ENCODE measurements at places on chromosomes 2 and 18. TPM values are rescaled to one million over a fixed set of nuclear protein-coding genes. Genes with fewer than 3 reads are reported as not detected.

DNA sequence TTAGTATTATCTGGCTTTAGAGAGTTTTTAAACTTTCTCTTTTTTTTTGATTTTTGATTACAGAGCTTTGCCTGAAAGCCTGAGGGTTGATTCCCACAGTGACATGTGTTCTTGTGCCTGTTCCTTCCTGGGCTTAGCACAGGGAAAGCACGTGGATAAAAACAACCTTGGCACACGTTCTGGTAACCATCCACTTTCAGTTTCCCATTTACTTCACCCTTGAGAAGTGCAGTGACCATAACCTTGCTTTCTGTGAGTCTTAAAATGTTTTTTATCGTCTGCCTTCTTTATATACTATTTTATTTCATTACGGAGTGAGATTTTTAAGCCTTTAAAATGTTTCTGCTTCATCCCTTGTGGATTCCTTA lies 11.5 kb downstream of the CD226 start:
- H3K4me1 ChIP-seq = no peaks in the 10 kb centered on the region
- no peaks in the 10 kb centered on the region for H3K36me3 ChIP-seq
- DNase-seq = no peak
- no peak overlapping the region for H3K4me3 ChIP-seq
- no peak overlapping the region for H3K27ac ChIP-seq

- H3K36me3 ChIP-seq = no peaks in the 10 kb centered on the region
- H3K27ac ChIP-seq = no peak overlapping the region
- H3K4me1 ChIP-seq = no peaks in the 10 kb centered on the region
- no peak for DNase-seq
Observed at GRCh38 chr2:129165006-129165405, 814.5 kb upstream of the RAB6C start.

DNA sequence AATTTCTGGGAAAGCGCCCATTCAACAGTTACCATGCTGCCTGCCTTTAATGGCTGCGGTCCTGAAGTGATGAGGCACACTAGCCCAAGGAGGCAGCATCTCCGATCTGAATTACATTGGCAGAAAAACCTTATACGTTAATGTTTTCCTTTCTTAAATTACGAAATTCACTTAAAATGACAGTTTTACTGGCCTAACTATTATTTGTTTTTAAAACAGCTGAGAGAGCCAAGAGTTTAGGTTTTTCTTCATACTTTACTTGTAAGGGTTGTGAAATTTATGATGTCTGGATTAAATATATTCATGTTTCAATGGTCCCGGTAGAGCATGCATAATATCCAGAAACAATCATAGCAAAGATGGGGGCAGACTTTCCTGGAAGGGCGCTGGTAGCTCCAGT lies 115.2 kb upstream of the REV1 start:
- DNase-seq = no peak
- no peak overlapping the region for H3K27ac ChIP-seq
- no peaks in the 10 kb centered on the region for H3K4me1 ChIP-seq

- peak; percentile 1 for DNase-seq
- H3K4me3 ChIP-seq = no peak overlapping the region
- H3K4me1 ChIP-seq = no peaks in the 10 kb centered on the region
- H3K27me3 ChIP-seq = no peaks in the 10 kb centered on the region
- H3K36me3 ChIP-seq = no peaks in the 10 kb centered on the region
Observed at GRCh38 chr2:425243-425642, 137.4 kb upstream of the ALKAL2 start.

DNA sequence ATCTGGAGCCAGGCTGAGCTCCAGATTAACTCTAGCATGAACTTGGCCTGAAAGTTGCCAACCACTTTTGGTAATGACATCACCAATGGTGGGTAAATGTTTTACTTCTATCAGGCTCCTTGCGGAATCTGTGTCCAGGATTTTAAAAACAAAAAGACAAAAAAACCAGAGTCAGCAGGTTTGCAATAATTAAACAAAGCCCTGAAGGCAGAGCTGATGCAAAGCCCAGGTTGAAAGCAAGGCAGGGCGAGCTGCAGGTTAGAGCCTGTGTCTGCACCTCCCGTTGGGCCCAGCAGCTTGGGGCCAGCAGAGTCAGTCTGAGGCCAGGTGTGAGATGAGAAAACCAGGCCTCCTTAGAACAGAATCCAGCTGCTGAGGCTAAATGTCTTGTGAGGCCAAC lies 29.1 kb upstream of the ALK start:
- H3K4me1 ChIP-seq = no peaks in the 10 kb centered on the region
- no peaks in the 10 kb centered on the region for H3K27me3 ChIP-seq
- H3K4me3 ChIP-seq = no peak overlapping the region
- H3K36me3 ChIP-seq = no peaks in the 10 kb centered on the region

- no peak overlapping the region for H3K27ac ChIP-seq
- H3K4me1 ChIP-seq = no peaks in the 10 kb centered on the region
- no peaks in the 10 kb centered on the region for H3K27me3 ChIP-seq
- no peaks in the 10 kb centered on the region for H3K36me3 ChIP-seq
Observed at GRCh38 chr2:130831356-130831755, 5.4 kb upstream of the ARHGEF4 start.

- H3K4me1 ChIP-seq = no peaks in the 10 kb centered on the region
- H3K4me3 ChIP-seq = no peak overlapping the region
- no peaks in the 10 kb centered on the region for H3K36me3 ChIP-seq
Observed at GRCh38 chr2:4214444-4215205, 511.2 kb downstream of the DCDC2C start.

- no peaks in the 10 kb centered on the region for H3K36me3 ChIP-seq
- H3K4me1 ChIP-seq = no peaks in the 10 kb centered on the region
- no peak overlapping the region for H3K27ac ChIP-seq
- peak; percentile 19 for DNase-seq
Observed at GRCh38 chr2:241777686-241778627, 1.3 kb downstream of the GAL3ST2 start.

GRCh38 chr2:18123211-18123570 lies 244.7 kb downstream of the KCNS3 start:
- H3K27ac ChIP-seq = no peak overlapping the region
- no peaks in the 10 kb centered on the region for H3K4me1 ChIP-seq
- H3K36me3 ChIP-seq = no peaks in the 10 kb centered on the region
- H3K4me3 ChIP-seq = no peak overlapping the region
- DNase-seq = no peak
- H3K27me3 ChIP-seq = no peaks in the 10 kb centered on the region

DNA sequence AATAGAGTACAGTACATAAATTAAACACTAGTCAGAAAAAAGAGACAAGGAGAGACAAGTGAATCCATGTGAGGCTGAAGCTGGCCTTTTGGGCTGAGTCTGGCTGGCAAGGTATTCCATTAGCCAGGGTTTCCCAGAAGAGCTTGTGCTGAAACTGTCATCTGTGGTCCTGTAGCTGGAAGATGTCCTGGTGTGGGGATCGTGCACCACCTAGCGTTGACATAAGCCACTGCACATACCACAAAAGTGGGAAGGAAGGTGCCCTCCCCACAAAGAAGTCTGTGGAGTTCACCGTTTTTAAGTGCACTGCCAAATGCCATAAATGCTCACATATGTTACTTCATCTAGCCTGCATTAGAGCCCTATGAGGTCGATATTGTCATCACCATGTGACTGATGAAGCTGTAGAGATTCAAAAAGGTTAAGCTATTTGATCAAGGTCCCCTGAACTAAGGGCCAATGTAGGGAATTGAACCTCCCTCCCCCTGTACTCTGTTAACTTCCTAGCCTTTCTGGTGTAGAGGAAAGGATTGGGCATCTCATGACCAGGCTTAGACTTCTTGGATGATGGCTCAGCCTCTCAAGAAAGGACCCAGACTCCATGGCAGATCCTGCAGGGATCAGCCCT lies 31.9 kb upstream of the GALNT14 start:
- no peaks in the 10 kb centered on the region for H3K27me3 ChIP-seq
- H3K36me3 ChIP-seq = no peaks in the 10 kb centered on the region
- H3K4me1 ChIP-seq = no peaks in the 10 kb centered on the region

DNA sequence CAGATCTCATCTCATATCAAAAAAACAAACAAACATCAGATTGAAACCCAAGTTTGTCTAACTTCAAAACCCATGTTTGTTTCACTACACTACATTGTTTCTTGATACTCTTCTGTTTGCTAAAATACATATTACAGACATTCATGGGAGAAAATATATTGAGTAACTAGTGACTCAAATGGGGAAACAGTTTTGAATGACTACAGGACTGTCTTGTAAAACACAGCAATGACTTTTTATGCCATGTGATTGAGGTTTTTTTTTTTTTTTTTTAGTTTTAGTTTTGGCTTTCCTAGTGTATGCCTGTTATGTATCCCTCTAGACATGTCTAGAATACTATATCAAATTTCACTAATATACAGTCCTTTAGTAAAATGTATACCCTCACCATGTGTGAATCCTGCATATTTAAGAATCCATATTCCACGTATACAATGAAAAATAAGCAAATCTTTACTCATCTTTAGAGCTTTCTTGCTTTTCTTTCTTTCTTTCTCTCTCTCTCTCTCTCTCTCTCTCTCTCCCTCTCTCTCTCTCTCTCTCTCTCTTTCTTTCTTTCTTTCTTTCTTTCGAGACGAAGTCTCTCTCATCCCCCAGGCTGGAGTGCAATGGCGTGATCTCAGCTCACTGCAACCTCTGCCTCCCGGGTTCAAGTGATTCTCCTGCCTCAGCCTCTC lies 46.6 kb upstream of the SERTAD2 start:
- DNase-seq = no peak
- no peak overlapping the region for H3K4me3 ChIP-seq
- no peak overlapping the region for H3K27ac ChIP-seq
- H3K27me3 ChIP-seq = no peaks in the 10 kb centered on the region

DNA sequence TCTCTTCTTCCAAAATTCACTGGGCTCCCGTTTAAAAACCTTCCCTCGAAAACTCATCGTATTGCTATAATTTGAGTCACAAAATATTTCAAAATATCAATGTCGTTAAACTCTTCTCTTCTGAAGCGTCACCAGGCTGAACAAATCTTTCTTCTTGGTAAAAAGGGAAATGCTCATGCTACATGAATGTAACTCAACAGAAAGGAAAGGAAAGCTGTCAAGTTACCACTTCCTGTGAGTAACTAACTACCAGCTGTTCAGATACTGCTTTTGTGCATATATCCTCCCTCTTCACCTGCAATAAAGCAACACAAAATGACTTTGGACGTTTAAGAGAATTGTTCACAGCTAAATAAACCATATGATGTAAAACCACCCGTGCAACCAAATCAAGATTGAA lies 95.4 kb downstream of the DOCK10 start:
- no peaks in the 10 kb centered on the region for H3K4me1 ChIP-seq
- no peak overlapping the region for H3K27ac ChIP-seq
- H3K4me3 ChIP-seq = peak overlapping the region; percentile 10
- no peaks in the 10 kb centered on the region for H3K36me3 ChIP-seq
- DNase-seq = no peak

- DNase-seq = no peak
- no peaks in the 10 kb centered on the region for H3K4me1 ChIP-seq
- no peaks in the 10 kb centered on the region for H3K27me3 ChIP-seq
- H3K27ac ChIP-seq = no peak overlapping the region
- H3K36me3 ChIP-seq = no peaks in the 10 kb centered on the region
Observed at GRCh38 chr2:120433816-120434290, 87.9 kb downstream of the INHBB start.

- no peak overlapping the region for H3K4me3 ChIP-seq
- DNase-seq = no peak
- peak overlapping the region; percentile 88 for H3K27ac ChIP-seq
- H3K27me3 ChIP-seq = no peaks in the 10 kb centered on the region
Observed at GRCh38 chr2:217838409-217838831, 164.4 kb downstream of the TNS1 start.

- peaks cover 10% of the 10 kb centered on the region for H3K4me1 ChIP-seq
- no peaks in the 10 kb centered on the region for H3K36me3 ChIP-seq
- no peaks in the 10 kb centered on the region for H3K27me3 ChIP-seq
- peak overlapping the region; percentile 97 for H3K27ac ChIP-seq
- peak overlapping the region; percentile 93 for H3K4me3 ChIP-seq
- no peak for DNase-seq
Observed at GRCh38 chr2:55232863-55233657, 572 bp downstream of the RPS27A start.

GRCh38 chr2:33946193-33946592 lies 347.1 kb upstream of the FAM98A start:
- H3K27ac ChIP-seq = no peak overlapping the region
- H3K4me1 ChIP-seq = no peaks in the 10 kb centered on the region
- H3K36me3 ChIP-seq = no peaks in the 10 kb centered on the region
- no peak for DNase-seq

DNA sequence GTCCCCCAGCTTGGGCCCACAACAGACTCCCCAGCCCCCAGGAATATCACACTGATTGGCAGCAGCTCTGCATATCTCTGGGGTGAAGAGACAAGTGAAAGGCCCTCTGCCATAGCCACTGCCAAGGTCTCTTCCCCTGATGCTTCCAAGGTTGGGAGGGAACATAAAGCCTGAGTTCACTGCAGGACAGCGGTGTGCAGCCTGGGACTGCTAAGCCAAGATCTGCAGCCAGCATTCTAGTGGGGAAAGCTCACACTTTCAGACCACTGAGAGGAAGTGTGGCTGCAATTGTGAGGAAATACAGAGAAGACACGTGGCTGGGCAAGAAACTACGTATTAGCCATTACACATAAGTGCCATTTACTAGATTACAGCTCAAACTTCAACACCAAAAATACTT lies 100.7 kb downstream of the MAIP1 start:
- DNase-seq = no peak
- H3K36me3 ChIP-seq = no peaks in the 10 kb centered on the region
- no peaks in the 10 kb centered on the region for H3K27me3 ChIP-seq
- no peaks in the 10 kb centered on the region for H3K4me1 ChIP-seq

GRCh38 chr18:27461957-27462356 lies 276.8 kb upstream of the CHST9 start:
- DNase-seq = no peak
- no peak overlapping the region for H3K27ac ChIP-seq
- no peaks in the 10 kb centered on the region for H3K36me3 ChIP-seq
- no peak overlapping the region for H3K4me3 ChIP-seq

GRCh38 chr2:101367508-101367907 lies 19.8 kb downstream of the CREG2 start:
- H3K4me1 ChIP-seq = no peaks in the 10 kb centered on the region
- no peak overlapping the region for H3K4me3 ChIP-seq
- H3K27ac ChIP-seq = no peak overlapping the region
- H3K36me3 ChIP-seq = no peaks in the 10 kb centered on the region

GRCh38 chr18:58862851-58863538 lies 1.7 kb upstream of the ZNF532 start:
- peak overlapping the region; percentile 79 for H3K4me3 ChIP-seq
- DNase-seq = no peak
- no peaks in the 10 kb centered on the region for H3K27me3 ChIP-seq
- H3K4me1 ChIP-seq = peaks cover 5% of the 10 kb centered on the region

ST8SIA3 gene
- not detected for total RNA-seq

IMPA2 gene
- total RNA-seq = 25.2 TPM

TSPYL6 gene
- not detected for total RNA-seq

PPP1R1C gene
- 0.59 TPM for total RNA-seq

LYPD6 gene
- total RNA-seq = 17.7 TPM

SLC19A3 gene
- total RNA-seq = 46.9 TPM

ZNF24 gene
- 79.0 TPM for total RNA-seq

ANO7 gene
- total RNA-seq = 1.6 TPM
